ENCODE measurements at places on chromosomes 4 and X. TPM values are rescaled to one million over a fixed set of nuclear protein-coding genes. Genes with fewer than 3 reads are reported as not detected.

The DAPP1 gene
- total RNA-seq, result 0.52 TPM

The LDOC1 gene
- total RNA-seq, result 2.5 TPM

The CACNA1F gene
- total RNA-seq, result 0.04 TPM

The PTPN13 gene
- total RNA-seq, result 1.0 TPM

The SSX3 gene
- total RNA-seq, result not detected

The TRO gene
- total RNA-seq, result 0.81 TPM

The POLN gene
- 3.0 TPM for total RNA-seq

The PLAC1 gene
- 0.34 TPM for total RNA-seq

The ARR3 gene
- total RNA-seq, result not detected

The GPRIN3 gene
- total RNA-seq, result 3.0 TPM

The LDB2 gene
- 11.0 TPM for total RNA-seq

The MAGEE1 gene
- 0.57 TPM for total RNA-seq

The UGT2B28 gene
- not detected for total RNA-seq

The GPC4 gene
- 12.3 TPM for total RNA-seq

The RTL5 gene
- total RNA-seq, result 1.5 TPM

The NMU gene
- total RNA-seq, result not detected

The ADH1C gene
- total RNA-seq, result 1.8 TPM

The CLTRN gene
- not detected for total RNA-seq

The PDGFC gene
- 19.8 TPM for total RNA-seq

The NHS gene
- 0.38 TPM for total RNA-seq

The POF1B gene
- total RNA-seq, result 0.08 TPM

The HSFX4 gene
- not detected for total RNA-seq

The SPIN2A gene
- 0.25 TPM for total RNA-seq

The REELD1 gene
- total RNA-seq, result 0.46 TPM

The SRPK3 gene
- 43.7 TPM for total RNA-seq

The GAGE12G gene
- total RNA-seq, result not detected

The MSMO1 gene
- 5.9 TPM for total RNA-seq

The BEND4 gene
- not detected for total RNA-seq

The TDO2 gene
- total RNA-seq, result 0.21 TPM

The RBMXL3 gene
- not detected for total RNA-seq

The CDS1 gene
- 0.04 TPM for total RNA-seq

The MAGEA3 gene
- not detected for total RNA-seq

The AFAP1 gene
- total RNA-seq, result 11.4 TPM

The ZRSR2 gene
- 8.3 TPM for total RNA-seq

The RBM46 gene
- total RNA-seq, result not detected

The AADAT gene
- total RNA-seq, result 1.6 TPM

The PLS3 gene
- total RNA-seq, result 14.4 TPM

The GPC3 gene
- 2.3 TPM for total RNA-seq

The NPNT gene
- 2.3 TPM for total RNA-seq

The NDST3 gene
- total RNA-seq, result not detected
